NCI-H2029 (cell line): ENCODE measurements at places on chromosomes 16 and 17.

DNA sequence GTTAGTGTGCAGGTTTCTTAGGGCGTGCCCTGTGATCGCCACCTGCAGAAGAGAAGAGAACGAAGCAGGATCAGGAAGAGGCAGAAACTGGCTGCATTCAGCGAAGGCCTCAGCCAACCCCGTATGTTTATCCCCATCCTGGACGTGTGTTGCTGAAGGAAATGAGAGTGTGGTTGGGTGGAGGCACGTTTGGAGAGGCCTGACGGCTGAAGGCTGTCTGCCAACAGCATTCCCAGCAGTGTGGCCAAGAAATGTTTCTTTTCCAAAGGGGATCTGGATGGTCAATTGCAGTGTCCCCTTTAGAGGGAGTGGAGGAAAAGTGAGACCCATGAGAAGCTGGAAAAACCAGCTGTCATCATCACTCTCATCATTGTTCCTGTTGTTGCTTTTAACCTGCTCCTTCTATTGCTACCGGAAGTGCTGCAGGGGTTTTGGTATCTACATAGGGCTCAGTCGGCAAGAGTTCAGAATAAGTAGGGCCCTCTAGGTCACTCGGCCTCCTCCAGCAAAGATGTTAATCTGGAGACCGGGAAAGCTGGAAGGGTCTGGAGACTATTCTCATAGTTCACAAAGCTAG, 46.5 kb upstream of the SLC47A1 start:
- no peak for DNase-seq

GRCh38 chr16:25546791-25547190, 145.0 kb upstream of the HS3ST4 start:
- no peak for DNase-seq

DNA sequence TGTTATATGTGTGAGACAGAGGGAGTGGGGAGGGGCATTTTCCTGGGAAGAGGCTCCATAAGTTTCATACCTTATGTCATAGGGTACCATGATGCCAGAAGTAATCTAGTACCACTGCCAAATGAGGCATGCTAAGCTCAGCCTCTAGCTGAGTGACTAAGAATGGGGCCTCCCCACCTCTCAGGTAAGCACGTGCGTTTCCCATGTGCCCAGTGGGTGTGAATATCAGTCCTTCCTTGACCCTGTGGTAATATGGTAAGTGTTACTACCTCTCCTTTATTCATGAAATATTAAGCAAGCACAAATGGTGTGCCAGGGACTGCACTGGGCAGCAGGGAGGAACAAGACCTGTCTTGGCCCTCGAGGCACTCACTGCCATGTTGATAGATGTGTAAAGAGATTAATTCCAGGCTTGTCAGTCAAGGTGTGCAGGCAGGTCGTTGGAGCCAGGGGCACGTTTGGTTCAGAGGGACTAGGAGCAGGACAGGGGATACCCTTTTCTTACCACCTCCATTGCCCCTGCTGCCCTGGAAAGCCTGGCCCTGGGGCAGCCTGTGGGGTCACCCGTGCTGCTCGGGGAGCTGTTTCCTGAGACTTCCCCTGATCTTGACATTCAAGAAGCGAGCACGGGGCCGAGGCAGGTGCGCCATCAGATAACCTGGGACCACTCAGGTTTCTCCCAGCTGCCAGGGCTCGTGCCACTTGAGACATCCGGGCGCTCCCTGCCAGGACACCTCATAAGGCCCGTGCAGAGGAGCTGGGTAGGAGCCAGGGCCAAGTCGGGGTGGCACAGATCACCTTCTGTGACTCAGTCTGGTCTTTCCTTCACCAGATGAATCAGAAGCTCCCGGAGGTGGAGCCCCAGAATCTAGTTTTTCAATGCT, 8.8 kb downstream of the RSAD1 start:
- no peak for DNase-seq

DNA sequence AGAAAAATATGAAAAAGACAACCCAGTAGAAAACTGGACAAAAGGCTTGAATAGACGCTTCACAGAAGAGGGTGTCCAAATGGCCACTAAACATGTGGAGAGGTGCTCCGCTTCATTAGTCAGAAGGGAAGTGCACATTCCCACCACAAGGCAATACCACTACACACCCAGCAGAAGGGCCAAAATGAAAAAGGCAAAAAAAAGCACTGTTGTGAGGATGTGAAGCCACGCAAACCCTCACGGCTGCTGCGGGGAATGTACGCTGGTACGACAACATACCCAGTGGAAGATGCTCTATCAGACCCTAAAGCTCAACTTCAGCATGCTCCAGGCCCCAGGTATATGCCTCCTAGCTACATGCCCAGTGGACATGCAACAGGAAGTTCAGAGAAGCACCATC, 17.0 kb downstream of the PIK3R5 start:
- DNase-seq: no peak

DNA sequence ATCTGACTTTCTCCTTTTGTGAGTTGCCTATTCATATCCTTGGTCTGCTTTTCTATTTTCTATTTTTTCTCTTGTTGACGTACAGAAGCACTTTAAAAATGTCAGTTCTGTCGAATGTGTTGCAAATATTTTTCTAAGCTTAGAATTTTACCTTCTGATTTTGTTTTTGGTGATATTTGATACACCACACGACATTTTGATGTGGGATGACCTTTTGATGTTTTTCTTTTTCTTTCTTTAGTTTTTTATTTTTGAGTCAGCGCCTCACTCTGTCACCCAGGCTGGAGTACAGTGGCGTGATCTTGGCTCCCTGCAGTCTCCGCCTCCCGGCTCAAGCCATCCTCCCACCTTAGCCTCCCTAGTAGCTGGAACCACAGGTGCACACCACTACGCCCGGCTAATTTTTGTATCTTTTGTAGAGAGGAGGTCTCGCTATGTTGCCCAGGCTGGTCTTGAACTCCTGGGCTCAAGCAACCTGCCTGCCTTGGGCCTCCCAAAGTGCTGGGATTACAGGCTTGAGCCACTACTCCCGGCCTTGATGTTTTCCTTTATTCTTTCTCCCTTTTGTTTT, 39.6 kb downstream of the WSB1 start:
- no peak for DNase-seq

DNA sequence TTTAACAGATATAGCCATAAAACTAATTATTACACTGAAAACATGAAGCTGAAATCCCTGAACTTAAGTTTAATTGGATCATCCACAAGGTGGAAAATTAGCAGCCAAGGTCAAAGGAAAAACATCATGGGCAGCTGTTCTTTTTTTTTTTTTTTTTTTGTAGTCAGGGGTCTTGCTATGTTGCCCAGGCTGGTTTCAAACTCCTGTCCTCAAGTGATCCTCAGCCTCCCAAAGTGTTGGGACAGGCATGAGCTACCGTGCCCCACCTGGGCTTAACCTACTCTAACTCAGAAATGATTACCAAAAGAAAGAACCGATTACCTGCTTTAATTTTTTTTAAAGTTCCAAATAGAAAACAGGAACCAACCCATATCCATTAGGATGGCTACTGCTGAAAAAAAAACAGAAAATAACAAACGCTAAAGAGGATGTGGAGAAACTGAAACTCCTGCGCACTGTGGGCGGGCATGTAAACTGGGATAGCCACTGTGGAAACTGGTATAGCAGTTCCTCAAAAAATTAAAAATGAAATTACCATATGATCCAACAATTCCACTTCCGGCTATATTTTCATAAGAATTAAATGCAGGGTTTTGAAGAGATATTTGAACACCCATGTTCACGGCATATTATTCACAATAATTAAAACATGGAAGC, 8.6 kb downstream of the CMC2 start:
- DNase-seq: no peak

GRCh38 chr16:87050142-87050541, 267.1 kb downstream of the C16orf95 start:
- DNase-seq: no peak

DNA sequence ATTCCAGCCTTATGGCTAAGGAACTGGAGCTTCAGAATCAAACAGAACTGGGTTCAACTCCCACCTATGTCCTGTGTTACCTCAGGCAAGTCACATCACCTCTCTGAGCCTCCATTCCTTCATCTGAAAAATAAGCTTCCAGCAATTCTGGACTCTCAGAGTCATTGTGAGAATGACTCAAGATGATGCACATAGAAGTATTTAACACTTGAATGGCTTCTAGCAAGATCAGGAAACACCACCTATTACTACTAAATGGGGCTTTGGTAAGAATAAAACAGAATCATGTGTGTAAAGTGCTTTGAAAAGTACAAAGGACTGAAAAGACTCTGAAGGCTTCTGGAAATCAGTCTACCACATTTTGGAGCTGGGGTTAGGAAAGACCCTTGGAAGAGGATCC, 30.8 kb upstream of the CALB2 start:
- no peak for DNase-seq

DNA sequence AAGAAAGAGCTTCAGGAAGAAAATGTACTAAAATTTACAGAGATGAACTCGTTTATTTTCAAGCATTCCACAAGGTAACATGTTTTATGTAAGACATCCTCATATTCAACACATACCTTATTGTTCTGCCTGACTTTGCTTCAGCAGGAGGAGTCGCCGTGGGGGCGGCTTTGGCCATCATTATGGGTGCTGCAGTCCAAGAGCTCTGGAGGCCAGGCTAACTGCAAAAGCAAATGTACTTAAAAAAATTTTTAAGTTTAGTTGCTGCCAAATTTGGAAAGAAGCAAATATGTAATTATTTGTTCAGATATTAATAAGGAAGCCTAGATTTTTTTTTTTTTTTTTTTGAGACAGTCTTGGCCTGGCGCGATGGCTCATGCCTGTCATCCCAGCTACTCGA, 4.1 kb upstream of the SPG7 start:
- DNase-seq: no peak

DNA sequence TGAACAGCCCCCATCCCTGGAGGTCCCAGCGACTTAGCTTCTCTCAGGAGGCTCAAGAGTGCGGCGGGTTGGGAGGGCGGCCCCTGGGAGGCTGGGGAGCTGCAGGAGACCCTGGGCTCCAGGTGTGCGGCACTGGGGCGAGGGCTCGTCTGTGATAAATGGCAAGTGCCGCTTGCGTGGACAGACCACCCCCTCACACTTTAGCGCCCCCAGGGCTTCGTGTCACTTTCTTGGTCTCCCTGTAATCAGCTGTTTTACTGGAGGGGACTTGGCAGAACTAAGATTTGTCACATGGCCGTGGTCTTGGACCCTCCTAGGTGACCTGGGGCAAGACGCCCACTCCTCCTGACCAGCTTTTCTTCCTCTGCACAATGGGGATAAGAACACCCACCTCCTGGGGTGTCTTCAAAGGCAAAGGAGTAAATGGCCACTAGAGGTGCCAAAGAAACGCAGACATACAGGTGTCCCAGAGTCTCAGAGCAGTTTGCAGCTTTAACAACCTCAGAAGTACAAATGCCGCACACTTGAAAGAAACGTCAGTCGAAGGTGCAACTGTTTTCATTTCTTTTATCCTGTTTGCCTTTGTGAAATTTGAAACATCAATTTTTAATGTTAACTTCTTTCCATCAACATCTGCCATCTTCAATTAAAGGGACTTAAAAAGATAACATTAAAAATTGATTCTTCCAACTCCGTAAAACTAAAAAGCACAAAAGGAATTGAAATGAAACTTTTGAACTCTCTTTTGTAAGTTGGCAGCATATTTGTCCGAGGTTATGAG, 946 bp downstream of the OSGIN1 start:
- DNase-seq: no peak

GRCh38 chr16:87880117-87880696, 10.9 kb upstream of the SLC7A5 start:
- DNase-seq: no peak

DNA sequence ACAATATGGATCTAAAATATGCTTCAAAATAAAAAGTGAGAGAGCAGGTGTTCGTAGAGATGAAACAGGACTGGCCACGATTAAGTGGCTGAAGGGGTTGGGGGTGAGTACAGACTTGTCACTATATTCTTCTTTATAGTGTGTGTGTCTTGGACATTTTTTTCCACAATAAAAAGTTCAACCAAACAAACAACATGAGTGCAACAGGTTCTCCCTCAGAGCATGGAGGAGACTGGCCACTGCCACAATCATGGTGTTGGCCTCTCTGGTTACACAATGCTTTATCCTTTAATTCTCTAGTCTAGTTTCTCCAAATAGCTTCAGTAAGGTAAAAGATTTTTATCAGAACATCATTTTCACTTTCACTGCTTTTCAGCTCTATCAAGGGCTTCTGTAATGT, 109.3 kb downstream of the PARN start:
- DNase-seq: no peak

GRCh38 chr17:81722184-81723120, 10.4 kb downstream of the SLC25A10 start:
- peak; percentile 48 for DNase-seq
